ENCODE measurements at places on chromosomes 7 and 10.

GRCh38 chr10:17007418-17007770 lies 122.2 kb downstream of the CUBN start:
- no peak for DNase-seq

DNA sequence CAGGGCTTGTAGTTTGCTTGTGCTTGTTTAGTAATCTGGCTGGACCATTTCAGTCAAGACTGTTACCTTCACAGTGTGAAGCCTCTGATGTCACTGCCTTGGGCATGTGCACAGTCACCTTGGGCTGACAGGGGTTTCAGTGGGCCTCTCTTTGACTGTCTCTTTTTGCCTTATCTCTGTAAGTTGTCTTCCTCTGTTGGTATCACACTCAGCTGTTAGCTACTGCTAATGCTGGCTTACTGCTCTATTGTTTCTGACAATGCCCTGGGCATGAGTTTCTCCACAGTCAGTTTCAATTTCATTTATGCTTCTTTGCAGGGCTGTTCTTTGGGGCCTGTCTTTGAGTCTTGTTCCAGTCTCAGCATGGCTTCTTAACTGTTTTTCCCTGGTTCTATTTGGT lies 201.9 kb upstream of the SHH start:
- DNase-seq = no peak

DNA sequence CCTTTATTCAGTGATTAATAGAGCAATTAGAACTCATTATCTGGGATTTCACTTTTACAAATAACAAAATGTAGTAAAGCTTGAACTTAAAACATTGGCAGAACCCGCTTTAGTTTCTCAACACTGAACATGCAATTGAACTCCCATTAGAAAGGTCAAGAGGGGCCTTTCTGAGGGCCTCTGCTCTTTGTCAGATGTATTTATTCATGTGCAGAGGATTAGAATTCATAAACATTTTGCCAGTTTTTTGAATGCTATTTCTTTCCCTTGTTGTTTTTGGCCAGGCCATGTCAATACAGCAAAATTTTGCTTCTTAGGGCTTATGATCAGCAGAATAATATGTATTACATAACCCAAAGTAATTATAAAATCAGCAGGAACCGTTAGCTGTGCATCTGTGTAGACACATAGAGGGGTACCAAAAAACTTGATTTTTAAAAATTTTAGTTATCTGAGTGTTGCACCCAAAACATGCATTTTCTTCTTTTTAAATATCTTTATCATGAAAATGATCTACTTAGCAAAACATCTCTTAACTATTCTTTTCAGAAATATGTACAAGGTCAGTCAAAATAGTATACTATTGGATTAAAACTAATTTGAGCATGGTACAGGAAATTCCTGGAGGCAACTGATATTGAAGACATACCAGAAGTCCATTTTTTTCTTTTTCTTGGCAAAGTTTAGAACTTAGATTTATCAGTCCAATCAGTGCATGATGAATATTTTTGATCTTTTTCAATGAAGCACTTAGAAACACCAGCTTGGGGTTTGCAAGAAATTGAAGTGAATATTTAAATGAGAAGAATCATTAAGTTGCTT lies 177.5 kb downstream of the TWIST1 start:
- no peak for DNase-seq

DNA sequence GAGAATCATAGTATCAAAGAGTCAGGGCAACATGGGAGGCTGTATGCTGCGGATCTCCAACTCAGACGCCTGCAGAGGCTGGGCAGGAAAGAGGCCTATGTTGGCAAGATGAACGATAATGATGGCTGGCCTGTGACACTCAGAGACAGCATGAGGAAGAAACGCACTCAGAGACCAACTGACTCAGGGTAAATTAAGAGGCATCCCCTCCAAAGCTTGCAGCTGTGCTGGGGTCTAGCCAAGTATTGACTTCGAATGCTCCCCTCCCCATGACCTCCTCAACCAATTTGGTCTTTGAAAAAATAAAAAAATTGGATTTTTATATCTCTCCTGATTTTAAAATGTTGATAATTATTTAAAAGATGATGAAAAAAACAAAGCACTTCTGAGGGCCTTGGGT lies 718.9 kb downstream of the GRID1 start:
- no peak for DNase-seq

GRCh38 chr7:119392-120163 lies 72.8 kb upstream of the FAM20C start:
- no peak for DNase-seq

DNA sequence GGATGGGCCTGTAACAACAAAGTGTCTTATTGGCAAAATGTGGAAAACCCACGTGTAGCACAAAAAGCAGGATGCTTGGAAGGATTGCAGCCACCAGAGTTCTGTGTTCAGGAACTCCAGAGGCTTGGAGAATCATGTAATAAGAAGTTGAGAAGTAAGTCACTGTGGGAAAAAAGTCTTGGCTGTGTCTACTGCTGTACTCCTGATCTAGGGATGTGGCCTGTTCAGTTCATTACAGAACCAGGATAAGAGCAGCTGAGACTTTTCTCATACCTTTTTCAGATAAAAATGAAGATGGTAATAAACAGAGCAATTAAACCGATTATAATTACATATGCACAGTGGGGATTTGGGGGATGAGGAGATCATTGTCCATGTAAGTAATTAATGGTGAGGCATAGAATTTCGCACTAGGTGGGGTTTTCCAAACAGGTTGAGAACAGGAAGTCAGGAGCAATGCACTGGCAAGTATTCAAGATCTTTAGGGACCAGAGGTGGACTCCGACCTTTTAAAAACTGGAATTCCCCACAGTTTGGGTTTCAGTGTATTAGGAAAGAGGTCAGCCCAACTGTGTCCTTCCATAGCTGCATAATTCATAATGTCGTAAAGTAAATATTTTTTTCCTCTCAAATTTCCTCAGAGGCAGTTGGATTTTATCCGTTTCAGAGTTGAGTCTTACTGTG lies 281.7 kb downstream of the FRMD4A start:
- no peak for DNase-seq
